ENCODE measurements at places on chromosomes 6 and 20.

GRCh38 chr6:157974341-157974894, 7.2 kb upstream of the SYNJ2 start:
- no peak for DNase-seq

DNA sequence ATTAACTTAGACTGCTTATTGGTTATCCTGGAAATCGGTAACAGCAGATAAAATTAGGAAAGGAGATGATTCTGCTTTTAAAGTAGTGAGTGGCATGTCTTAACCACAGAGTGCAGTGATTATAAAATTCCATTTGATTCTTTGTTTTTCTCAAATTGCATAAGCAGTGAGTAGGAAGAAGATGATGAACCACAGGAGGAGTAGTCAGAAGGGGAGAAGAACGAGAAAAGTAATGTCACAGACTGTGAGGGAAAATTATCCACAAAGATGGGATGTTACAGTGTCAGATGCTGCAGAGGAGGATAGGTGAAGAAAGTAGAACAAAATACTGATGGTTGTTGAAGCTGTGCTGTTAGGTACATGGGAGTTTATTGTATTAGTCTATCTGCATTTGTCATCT, 63.0 kb downstream of the ITCH start:
- no peak for DNase-seq

DNA sequence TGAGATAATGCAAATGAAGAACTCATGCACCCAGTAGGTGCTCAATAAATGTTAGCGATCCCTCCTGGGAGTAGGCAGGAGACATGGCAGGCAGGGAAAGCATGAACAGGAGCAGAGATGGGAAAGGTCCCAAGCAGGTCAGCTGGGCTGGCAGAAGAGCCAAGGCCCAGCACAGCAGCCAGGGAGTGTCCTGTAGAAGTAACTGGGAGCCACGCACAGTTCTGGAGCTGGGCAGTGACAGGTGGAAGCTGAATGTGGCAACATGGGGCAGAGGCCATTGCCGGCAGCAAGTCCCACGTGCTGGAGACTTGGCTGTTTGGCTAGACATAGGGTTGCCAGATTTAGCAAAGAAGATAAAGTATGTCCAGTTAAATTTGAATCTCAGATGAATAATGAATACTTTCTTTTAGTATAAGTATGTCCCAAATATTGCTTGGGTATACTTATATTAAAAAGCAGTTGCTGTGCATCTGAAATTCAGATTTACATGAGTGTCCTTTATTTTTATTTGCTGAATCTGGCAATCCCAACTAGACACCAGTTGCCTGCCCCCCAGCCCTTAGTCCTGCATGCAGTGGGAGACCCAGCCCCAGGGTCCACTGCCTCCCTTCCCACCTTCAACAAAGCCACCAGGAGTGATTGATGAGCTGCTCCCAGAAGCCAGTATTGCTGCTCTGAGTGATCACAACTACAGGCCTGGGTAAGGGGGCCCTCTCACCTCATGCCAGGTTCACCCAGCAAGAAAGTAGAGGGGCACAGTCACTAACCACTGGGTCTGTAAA, 3.7 kb upstream of the LPIN3 start:
- DNase-seq = no peak

DNA sequence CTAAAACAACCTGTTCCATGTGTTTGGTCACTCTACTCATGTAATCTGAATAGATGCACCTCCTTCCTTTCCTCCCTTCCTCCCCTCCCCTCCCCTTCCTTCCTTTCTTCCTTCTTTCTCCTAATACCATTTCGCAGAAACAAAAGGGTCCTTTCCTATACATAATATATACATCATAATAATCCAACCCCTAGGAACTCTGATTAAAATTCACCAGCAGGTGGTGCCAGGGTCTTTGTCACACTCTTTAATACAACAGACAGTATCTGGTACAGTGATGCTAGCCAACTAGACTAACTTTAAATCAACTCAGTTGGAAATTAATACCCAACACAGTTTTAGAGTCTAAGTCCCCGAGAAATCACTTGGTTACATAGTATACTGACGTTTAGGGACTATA, 181.2 kb upstream of the SHLD1 start:
- peak; percentile 33 for DNase-seq

DNA sequence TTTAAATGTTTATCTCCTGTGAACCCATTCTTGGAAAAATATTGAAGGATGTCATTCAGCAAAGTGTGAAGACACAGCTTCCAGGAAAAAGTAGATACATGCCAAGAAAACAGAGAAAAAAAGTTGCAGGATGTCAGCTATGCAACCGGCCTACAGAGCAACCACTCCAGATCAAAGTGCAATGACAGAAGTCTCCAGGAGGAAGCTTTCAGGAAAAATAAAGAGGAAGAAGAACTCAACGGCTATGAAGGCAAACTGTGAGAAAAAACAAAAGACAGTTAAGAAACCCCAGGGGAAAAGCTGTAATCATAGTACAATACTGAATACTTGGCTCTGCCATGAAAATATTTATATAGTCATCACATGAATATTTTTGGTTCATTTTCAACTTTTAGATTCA, 30.6 kb downstream of the REPS1 start:
- no peak for DNase-seq

DNA sequence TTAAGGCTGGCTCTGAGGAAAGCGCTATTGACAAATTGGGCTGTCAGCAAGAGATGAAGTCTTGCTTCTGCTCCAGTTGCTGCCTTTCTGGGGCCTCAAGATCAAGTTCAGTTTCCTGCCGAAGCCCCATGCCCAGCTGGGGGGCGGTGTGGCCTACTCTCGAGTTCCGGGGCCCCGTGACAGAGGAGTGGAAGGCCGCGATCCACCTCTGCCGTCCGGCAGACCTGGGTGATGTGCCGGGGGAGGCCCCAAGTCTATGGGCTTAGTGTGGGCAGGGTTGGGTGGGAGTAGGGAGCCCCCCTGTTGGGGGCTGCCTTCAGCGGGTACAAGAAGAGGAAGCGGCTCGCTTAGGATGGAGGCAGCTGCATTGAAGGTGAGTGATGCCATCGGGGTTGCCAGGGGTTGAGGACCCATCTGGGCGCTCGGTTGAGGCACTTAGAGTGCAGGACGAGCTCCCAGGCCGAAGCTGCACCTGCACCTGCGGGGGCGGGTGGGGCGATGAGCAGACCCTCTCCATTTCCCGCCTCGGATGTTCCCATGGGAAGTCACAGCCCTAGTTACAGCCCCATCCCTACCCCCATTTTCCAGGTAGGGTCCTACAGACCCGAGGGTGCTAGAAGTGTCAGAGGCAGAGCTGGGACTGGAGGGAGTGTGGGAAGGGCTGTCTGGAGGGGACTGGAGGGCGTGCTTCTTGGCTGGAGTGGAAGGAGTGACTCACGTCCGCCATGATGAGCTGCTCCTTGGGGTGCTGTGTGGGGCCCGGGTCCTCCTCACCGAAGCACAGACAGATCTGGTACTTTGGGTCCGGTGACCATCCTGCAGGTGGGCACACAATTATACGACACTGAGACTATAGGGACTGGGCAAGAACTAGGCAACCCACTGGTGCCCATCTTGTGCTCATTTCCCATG, 2.9 kb upstream of the FOXS1 start:
- no peak for DNase-seq

GRCh38 chr20:45288376-45288775, 18.3 kb upstream of the RBPJL start:
- no peak for DNase-seq

DNA sequence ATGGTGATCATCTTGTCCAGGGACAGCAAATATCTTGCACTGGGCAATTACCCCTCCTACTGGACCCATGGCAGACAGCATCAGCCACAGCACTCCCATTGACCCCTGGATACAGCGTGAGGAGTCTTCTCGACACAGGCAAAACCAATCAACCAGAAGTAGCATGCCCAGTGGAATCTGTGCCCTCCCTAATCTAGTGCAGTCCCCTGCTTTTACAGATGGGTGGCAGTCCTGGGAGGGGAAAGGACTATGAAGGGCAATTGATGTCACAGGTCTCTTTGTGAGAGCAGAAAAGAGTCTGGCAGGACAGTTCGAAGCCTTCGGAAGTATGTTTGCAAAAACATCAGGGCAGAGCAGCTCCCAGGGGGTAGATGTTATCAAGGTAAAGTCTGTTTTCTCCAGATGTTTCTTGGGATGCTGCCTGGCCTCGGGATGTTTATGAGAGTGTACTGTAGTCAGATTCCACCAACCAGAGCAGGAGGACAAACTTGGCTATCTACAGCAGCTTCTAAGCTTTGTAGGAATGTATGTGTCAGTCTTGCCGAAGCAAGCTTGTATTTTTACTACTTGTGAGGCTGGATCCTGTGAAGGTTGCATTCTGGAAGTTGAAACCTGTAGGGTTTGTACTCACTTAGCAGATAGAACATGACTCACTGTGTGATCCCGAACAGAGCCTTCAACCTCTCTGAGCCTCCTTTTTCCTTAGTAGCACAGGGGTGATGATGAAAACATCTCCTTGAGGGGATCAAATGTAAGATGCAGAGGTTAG, 63.0 kb upstream of the MYL9 start:
- no peak for DNase-seq

DNA sequence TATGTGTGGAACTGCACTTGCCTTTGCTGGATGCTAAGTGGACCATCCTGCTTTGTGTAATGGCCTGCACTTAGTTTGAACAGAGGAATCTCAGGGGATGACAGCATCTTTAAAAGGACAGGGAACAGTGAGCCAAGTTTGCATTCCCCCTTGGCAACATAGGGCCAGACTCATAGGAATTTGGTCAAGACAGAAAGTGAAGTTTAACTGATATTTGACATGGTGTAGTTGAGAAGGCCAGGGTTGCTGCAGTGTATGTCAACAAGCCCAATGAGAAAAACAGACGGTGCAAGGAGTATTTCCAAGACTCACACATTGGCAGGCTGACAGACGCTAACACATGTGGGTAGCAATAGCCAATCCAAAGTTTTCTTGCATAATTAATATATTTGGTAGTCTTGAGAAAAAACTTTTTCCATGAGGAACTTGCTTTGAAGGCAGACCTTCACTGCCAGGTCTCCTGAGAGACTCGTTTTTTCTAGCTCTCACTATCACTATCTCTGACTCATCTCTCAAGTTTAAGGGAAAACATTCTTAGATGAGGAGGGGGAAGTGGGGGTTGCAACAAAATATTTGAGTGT, 213.8 kb downstream of the IBTK start:
- no peak for DNase-seq

DNA sequence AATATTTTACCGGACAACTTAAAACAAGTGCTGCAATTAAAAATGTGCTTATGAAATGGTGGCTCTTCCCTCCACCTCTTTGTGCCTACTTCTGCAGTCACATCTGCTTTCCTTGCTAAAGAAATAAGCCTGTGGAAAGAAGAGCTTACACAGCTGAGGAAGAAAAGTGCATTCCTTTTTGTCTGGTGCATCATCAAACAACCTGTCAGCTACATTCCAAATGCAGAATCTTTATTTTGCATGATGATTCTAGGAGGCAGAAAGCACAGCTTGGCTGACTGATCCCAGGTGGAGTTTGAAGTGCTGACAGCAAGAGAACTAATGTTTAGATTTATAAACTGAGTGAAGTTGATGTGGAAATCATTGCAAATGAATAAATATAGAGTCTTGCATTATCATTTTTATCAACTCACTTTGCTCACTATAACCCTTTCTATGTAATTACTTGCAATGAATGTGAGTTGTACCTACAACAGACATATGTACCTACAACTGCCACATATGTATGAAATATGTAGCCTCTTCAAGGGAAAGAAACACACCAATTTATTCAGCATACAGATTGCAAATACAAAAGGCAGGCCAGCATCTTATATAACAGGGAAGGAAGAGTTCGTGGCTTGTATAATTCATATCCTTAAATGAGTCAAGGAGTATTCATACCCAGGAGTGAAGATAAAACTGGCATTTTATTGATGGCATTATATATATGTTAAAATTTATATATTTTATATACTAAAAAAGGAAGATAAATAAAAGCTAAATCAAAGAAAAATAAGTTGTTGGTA, 223.4 kb upstream of the MCHR2 start:
- DNase-seq = no peak

GRCh38 chr6:47303342-47303741, 6.4 kb downstream of the TNFRSF21 start:
- no peak for DNase-seq

DNA sequence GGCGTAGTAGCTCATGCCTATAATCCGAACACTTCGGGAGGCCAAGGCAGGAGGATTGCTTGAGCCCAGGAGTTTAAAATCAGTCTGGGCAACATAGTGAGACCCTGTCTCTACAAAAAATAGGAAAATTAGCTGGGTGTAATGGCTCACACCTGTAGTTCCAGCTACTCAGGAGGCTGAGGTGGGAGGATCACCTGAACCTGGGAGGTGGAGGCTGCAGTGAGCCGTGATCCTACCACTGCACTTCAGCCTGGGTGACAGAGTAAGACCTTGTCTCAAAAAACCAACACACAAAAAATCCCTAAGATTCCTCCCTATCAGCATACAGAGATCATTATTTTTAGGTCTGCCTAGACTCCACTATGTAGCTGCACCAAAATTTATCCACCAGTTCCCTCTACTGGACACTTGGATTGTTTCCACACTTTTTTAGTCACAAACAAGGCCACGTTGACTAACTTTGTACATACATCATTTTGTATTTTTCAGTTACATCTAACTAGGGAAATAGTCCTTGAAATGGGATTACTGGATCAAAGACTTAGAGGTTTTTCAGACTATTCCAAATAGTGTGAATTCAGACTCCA, 3.6 kb upstream of the PHF1 start:
- no peak for DNase-seq

- no peak for DNase-seq
These were observed 262.3 kb upstream of the SOX4 start for GRCh38 chr6:21331235-21331634.

GRCh38 chr6:11575408-11576033, 38.0 kb downstream of the TMEM170B start:
- peak; percentile 51 for DNase-seq

- no peak for DNase-seq
These were observed 47.2 kb downstream of the ADTRP start for GRCh38 chr6:11731423-11731822.

Measured in right renal pelvis (tissue), 4 donors.